Neural progenitor cell (in vitro differentiated cells): ENCODE measurements at places on chromosomes 13 and 19. TPM values are rescaled to one million over a fixed set of nuclear protein-coding genes. Genes with fewer than 3 reads are reported as not detected.
A peak's percentile ranks its signal among the peaks of the same experiment; 100 is the strongest.

DNA sequence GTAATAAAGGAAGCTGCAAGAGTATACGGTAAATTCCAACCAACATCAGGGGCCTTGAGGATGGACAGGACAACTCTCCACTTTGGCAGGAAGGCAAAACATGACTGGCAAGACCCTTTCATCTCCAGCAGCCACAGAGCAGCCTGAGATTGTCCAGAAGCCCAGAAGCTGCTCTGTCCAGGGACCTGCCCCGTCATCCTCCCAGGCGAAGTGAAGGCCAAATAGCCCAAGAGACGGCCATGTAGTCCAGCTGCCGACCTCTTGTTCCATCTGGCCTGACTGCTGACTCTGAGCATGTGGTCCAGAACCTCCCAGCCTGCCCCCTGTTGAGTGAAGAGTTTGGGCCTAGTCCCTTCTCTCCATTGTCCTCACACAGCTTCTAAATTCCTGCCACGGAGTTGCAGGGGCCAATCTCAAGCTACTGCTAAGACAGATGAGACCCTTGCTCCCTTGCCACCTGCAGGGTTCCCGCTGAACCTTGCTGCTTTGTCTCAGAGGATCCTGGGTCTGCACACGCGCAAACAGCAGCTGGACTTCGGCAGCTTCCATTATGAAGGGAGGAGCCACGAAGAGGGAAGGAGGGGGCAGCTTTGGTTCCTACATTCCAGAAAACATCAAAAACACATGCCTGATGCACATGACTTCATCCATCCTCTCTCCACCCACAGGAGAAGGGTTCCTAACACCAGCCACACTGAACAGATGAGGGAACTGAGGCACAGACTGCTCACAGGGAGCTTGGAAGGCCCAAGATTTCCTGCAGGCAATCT, 196.9 kb downstream of the KATNAL1 start:
- no peak for DNase-seq
- no peaks in the 10 kb centered on the region for H3K36me3 ChIP-seq
- H3K4me3 ChIP-seq: no peak overlapping the region
- no peak overlapping the region for H3K27ac ChIP-seq
- peaks cover 23% of the 10 kb centered on the region for H3K4me1 ChIP-seq

DNA sequence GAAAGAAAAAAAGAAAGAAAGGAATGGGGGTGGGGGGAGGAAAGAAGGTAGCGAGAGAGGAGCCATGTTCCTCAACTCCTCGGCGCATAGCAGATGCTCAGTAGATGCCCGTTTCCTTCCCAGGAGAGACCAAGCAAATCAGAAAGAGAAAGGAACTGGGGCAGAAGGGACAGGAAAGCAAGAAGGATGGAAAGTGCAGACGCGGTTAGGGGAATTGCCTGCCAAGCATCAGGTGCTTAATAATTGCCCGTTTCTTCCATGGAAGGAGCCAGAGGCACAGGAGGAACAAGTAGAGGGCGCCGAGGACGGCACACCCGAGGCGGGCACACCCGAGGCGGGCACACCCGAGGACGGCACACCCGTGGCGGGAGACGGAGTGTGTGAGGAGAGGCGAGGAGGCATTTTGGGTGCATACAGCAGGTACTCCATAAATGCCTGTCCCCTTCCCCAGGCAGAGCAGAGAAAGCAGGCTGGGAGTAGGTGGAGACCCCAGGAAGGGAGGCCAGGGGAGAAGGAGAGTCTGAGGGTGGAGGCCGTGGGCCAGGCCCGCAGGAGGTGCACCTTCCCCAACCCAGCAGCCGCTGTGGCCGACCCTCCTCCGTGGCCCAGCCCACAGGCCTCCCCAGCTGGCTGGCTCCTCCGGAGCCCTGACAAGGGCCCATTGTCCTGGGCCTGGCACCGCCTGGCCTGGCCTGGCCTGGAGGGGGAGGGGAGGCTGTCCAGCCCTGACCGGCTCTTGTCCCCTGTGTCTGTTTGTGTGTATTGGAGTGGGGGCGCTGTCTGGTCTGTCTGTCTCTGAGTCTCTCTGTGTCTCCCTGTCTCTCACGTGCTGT, 14.6 kb downstream of the JOSD2 start:
- DNase-seq: peak; percentile 81
- peaks cover 84% of the 10 kb centered on the region for H3K27me3 ChIP-seq
- H3K27ac ChIP-seq: no peak overlapping the region
- H3K36me3 ChIP-seq: no peaks in the 10 kb centered on the region
- H3K4me3 ChIP-seq: no peak overlapping the region
- peaks cover 14% of the 10 kb centered on the region for H3K4me1 ChIP-seq

DNA sequence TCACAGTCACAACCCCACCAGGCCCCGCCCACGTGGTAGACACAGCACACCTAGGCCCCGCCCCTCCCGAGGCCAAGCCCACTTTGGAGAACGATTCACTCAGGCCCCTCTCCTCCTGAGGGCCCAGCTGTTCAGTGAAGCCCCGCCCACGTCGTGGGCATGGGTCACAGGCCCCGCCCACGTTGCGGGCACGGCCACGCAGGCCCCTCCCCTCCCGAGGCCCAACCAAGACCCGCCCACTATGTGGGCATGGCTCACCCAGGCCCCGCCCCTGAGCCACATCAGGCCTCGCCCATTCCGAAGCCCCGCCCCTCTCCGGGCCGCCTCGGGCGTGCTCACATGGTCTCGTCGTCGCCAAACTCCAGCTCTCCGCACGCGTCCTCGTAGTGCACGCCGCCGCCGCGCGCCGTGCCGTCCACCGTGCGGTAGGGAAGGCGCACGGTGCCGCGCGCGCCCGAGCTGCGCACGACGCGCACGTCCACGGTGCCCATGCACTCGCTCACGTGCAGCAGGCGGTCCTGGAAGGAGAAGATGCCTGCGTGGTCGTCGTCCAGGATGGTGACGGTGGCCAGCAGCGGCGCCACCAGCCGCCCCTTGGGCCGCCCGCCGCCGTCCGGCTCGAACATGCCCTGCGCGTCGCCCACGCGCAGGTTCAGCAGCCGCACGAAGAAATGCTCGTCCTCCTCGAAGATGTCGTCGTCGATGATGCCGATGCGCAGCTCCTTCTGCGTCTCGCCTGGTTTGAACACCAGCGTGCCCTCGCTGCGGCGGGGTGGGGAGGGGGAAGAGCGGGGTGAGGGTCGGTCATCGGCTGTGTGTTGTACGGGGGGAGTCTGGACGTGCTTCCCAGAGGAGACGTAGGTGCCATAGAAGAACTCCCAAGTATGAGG, 24.0 kb downstream of the SLC8A2 start:
- peak; percentile 94 for DNase-seq
- no peaks in the 10 kb centered on the region for H3K36me3 ChIP-seq
- H3K27ac ChIP-seq: no peak overlapping the region
- H3K4me3 ChIP-seq: peak overlapping the region; percentile 40
- H3K27me3 ChIP-seq: peaks cover 75% of the 10 kb centered on the region

GRCh38 chr13:30421093-30422053, 920 bp upstream of the UBE2L5 start:
- no peaks in the 10 kb centered on the region for H3K36me3 ChIP-seq
- peak overlapping the region; percentile 74 for H3K27ac ChIP-seq
- peaks cover 3% of the 10 kb centered on the region for H3K4me1 ChIP-seq

GRCh38 chr13:52001120-52001731, 10.0 kb downstream of the ATP7B start:
- no peak overlapping the region for H3K4me3 ChIP-seq
- H3K27me3 ChIP-seq: no peaks in the 10 kb centered on the region
- DNase-seq: peak; percentile 46
- H3K27ac ChIP-seq: no peak overlapping the region
- H3K36me3 ChIP-seq: no peaks in the 10 kb centered on the region
- H3K4me1 ChIP-seq: peaks cover 23% of the 10 kb centered on the region

DNA sequence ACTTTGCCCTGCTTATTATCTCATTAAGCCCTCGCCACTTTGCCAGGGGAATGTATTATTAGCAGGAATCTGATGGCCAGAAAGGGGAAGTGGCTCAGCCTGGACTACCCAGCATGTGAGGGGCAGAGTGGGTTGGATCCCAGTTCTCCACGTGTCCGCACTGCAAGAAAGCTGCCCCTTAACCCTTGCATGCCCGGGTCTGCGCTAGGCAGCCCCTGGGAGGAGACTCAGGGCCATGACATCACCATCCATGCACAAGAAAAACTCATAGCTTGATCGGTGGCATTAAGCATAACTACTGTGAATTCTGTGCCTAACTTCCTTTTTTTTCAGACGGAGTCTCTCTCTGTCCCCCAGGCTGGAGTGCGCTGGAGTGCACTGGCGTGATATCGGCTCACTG, 8.9 kb downstream of the CACNG8 start:
- H3K36me3 ChIP-seq: no peaks in the 10 kb centered on the region
- no peak for DNase-seq
- H3K4me3 ChIP-seq: no peak overlapping the region
- no peak overlapping the region for H3K27ac ChIP-seq
- H3K27me3 ChIP-seq: no peaks in the 10 kb centered on the region
- peaks cover 4% of the 10 kb centered on the region for H3K4me1 ChIP-seq

GRCh38 chr19:52034051-52034728, 6.0 kb upstream of the ZNF614 start:
- no peaks in the 10 kb centered on the region for H3K27me3 ChIP-seq
- no peak overlapping the region for H3K4me3 ChIP-seq
- no peaks in the 10 kb centered on the region for H3K4me1 ChIP-seq
- H3K27ac ChIP-seq: no peak overlapping the region
- DNase-seq: no peak

DNA sequence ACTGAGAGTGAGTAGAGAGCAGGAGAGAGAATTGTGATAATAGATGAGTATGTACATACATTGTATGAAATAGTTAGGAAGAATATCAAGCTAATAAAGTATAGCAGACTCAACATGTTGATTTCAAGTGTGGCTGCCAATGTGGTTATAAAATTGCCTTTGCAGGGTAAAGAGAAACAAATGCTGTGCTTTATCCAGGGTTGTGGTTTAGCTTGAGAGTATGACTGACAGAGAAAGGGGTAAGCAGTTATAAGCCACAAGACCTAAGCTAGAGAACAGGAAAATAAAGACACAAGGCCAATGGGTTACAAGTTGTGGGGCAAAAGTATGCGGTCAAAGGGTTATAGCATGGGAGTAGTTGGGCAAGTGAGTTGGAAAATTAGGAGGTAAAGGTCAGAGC, 1217.5 kb downstream of the DIAPH3 start:
- no peak overlapping the region for H3K4me3 ChIP-seq
- H3K27me3 ChIP-seq: no peaks in the 10 kb centered on the region
- no peaks in the 10 kb centered on the region for H3K36me3 ChIP-seq
- H3K4me1 ChIP-seq: no peaks in the 10 kb centered on the region
- no peak for DNase-seq

GRCh38 chr19:10420444-10421239, at the start of gene PDE4A:
PDE4A (plus strand) TSS chr19:10420538; CDS start chr19:10420765, 227 bp downstream.
- H3K27me3 ChIP-seq: peaks cover 100% of the 10 kb centered on the region
- no peak within 1 kb of the TSS for H3K27ac ChIP-seq
- peak within 1 kb of the TSS; percentile 59 for H3K4me3 ChIP-seq
- H3K36me3 ChIP-seq: no peaks in the 10 kb centered on the region
- peaks cover 13% of the 10 kb centered on the region for H3K4me1 ChIP-seq
- peak; percentile 70 for DNase-seq

GRCh38 chr19:8034178-8034525, 18.4 kb upstream of the CCL25 start:
- peak overlapping the region; percentile 96 for H3K27ac ChIP-seq
- no peak overlapping the region for H3K4me3 ChIP-seq

- H3K27ac ChIP-seq: no peak overlapping the region
- no peaks in the 10 kb centered on the region for H3K36me3 ChIP-seq
- no peak for DNase-seq
- H3K4me1 ChIP-seq: no peaks in the 10 kb centered on the region
Observed at GRCh38 chr13:43895940-43896339, 16.2 kb downstream of the LACC1 start.

DNA sequence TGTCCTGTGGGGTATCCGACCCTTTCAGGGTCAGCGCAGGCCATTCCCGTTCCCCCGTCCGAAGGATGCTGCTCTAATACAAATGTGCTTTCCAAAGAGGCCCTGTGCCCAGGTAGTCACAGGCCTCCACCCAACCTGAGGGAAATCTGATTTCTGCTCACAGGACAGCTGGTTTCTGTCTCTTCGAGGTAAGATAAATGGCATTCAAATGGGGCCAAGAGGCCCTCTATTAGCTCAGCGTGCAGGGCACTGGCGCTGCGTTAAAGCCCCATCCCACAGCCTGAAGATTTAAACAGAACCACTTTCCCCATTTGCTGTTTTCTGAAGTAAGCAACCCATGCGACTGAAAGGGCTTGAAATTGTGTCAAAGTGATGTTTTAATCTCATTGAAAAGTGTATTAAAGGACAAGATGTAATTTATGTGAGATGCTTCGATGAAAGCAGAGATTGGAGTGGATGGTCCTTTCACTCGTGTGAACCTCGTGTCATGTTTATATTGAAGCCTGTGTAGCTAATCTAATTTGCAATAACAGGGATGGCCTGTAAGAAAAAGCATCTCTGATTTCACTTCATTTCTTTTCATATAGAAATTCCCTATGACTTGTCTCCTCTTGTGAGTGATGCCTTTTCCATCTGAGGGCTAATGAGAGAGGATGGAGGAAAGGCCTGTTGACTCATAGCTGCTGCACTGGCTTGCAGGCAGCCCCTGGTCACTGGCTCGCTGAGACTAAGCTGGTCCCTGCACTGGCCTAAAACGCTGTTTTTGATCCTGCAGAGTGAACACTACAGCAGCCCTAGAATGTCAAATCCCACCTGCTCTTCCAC, 7.3 kb upstream of the SOX1 start:
- no peak overlapping the region for H3K27ac ChIP-seq
- no peaks in the 10 kb centered on the region for H3K36me3 ChIP-seq
- peak; percentile 63 for DNase-seq
- peaks cover 100% of the 10 kb centered on the region for H3K27me3 ChIP-seq
- no peak overlapping the region for H3K4me3 ChIP-seq
- H3K4me1 ChIP-seq: peaks cover 58% of the 10 kb centered on the region

- DNase-seq: no peak
- H3K4me3 ChIP-seq: no peak overlapping the region
- no peak overlapping the region for H3K27ac ChIP-seq
- no peaks in the 10 kb centered on the region for H3K27me3 ChIP-seq
Observed at GRCh38 chr13:97751477-97751876, 202.0 kb upstream of the IPO5 start.

DNA sequence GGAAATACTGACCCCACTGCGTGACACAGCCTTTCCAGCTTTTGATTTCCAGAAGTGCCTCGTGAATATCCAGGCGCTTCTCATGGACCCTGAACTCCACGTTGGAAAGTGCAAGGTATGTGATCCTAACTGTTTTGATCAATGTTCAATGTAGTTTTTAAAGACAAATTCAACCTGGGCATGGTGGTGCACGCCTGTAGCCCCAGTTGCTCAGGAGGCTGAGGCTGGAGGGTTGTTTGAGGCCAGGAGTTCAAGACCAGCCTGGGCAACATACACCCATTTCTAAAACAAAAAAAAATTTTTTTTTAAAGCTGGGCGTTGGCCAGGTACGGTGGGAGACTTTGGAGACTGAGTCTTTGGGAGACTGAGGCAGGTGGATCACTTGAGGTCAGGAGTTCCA, 31.3 kb downstream of the CATSPERD start:
- H3K36me3 ChIP-seq: no peaks in the 10 kb centered on the region
- H3K27me3 ChIP-seq: no peaks in the 10 kb centered on the region
- DNase-seq: no peak

SPACA4 gene
- total RNA-seq: not detected in 2 replicates

ZNF724 gene
- 60.6 and 75.1 TPM in 2 replicates for total RNA-seq

TMEM255B gene
- total RNA-seq: 0.26 and 1.8 TPM in 2 replicates

PSPC1 gene
- 77.0 and 87.0 TPM in 2 replicates for total RNA-seq

ZSCAN5B gene
- not detected in 2 replicates for total RNA-seq

PRRG2 gene
- 0.09 and 0.68 TPM in 2 replicates for total RNA-seq
